ENCODE measurements at places on chromosomes 16 and 17. TPM values are rescaled to one million over a fixed set of nuclear protein-coding genes. Genes with fewer than 3 reads are reported as not detected.
A peak's percentile ranks its signal among the peaks of the same experiment; 100 is the strongest.

DNA sequence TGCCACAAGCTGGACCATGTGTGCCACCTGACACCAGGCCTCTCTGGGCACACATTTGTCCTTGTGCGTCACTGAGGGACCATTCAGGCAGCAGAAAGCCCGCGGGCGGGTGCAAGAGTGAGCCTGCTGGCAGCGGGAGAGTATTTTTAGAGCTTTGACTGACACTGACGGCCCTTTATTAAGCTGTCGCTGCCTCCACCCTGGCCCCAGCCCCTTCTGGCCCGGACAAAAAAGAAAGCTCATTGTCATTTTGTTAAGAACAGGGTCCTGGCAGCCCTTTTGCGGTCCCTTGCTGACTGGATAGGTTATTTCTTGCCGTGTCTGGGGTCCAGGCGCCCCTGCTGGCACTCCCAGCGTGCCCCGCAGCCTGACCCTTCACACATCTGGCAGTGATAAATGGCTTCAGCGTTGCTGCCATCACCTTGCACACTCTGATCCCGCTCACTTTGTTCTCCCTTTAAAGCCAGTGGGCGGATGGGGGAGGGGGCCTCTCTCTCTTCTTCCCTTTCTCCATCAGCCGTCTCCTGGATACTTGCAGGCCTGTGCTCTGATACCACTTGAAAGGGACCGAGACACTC lies 78.4 kb upstream of the NKD1 start:
- no peak for DNase-seq

GRCh38 chr16:2404099-2404498 lies 25.1 kb upstream of the CCNF start:
- DNase-seq = no peak

DNA sequence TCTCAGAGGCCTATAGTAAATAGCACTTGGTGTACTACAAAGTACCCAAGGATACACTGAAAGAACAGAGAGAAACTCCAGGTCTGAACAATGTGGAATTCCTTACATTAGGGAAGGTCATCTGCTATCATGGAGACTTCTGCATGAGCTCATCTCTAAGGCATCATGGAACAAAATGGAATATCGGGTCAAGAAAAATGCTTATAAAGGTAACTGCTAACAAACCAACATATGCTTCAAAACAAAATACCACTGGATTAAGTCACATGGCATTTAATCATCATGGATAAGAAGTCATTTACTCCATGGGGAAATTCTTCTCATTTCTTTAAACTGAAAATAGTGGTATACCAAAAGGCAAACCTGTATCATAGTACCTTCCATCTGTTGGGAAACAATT lies 34.2 kb downstream of the TXNDC11 start:
- no peak for DNase-seq

GRCh38 chr17:68456339-68457167 lies 743 bp downstream of the WIPI1 start:
- DNase-seq = peak; percentile 77

GRCh38 chr16:11265124-11265523 lies 4.0 kb downstream of the TNP2 start:
- no peak for DNase-seq

DNA sequence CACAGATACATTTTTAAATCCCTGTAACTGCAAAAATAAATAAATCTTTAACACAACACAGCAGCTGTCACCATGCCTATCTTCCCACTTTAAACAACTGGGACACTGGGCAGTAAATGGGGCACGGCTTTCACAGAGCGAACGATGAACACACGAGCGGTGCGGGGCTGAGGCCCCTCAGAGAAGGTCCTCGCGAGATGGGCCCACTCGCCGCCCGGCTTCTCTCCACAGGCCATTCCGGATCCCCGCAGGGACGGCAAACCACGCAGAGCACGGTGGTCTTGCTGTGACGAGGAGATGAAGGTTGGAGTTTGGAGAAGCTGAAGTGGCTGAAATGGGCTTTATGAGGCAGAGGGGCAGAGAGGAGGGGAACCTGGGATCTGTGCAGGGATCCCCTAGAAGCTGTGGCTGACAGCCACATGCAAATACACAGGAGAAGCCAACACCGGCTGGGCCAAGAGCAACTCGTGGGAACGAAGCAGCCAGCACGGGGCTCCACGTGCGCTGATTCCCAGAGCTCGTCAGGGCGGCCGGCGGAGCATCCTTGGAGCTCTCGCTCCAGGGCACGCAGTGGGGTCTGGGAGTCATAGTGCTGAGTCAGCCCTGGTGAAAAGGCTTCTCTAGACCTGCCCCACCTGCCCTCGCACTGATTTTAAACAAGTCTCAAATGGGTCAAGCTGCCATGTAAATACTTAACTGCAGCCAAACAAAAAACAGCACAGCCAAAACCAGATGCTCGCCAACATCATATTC lies 31.7 kb downstream of the CCDC57 start:
- DNase-seq = no peak

DNA sequence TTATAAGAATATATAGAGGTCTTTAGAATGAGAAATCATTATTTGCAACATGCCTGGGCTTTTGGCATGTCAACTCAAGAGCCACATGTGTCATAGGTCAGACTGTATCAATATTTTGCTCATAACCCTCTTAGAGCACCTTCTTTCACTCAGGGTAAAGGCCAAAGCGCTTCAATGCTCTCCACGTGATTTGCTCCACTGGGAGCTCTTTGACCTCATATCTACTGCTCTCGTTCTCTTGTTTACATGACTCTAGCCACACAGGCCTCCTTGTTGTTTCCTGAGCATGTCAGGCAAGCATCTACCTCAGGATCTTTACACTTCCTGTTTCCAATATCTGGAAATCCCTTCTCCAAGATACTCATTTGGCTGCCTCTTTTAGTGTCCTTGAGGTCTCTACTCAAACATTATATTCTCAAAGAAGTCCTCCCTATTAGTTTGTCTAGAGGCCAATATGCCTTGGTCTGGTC lies 148.4 kb downstream of the TOX3 start:
- DNase-seq = no peak

GRCh38 chr16:47392081-47392480 lies 68.8 kb downstream of the ITFG1 start:
- no peak for DNase-seq

- DNase-seq = no peak
These were observed 45.1 kb downstream of the ZFHX3 start for GRCh38 chr16:73002866-73003265.

DNA sequence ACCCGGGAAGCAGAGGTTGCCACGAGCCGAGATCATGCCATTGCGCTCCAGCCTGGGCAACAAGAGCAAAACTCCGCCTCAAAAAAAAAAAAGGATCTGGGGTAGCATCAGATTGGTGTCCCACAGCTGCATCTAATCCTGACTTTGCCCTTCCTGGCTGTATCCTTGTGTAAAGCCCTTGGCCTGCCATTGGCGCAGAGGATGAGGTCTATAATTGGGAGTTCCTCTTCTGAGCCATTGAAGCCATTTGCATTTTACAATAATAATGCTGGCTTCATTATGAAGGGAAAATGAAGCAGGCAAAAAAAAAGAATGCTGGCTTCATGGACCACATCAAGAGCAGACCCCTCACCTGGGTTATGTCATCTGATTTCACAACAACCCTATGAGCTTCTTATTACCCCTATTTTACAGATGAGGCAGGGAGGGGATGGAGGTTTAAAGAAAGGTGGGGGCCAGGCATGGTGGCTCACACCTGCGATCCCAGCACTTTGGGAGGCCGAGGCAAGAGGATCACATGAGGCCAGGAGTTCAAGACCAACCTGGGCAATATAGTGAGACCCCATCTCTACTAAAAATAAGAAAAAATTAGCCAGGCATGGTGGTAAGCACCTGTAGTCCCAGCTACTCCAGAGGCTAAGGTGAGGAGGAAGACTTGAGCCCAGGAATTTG lies 1.2 kb upstream of the LITAFD start:
- DNase-seq = no peak

DNA sequence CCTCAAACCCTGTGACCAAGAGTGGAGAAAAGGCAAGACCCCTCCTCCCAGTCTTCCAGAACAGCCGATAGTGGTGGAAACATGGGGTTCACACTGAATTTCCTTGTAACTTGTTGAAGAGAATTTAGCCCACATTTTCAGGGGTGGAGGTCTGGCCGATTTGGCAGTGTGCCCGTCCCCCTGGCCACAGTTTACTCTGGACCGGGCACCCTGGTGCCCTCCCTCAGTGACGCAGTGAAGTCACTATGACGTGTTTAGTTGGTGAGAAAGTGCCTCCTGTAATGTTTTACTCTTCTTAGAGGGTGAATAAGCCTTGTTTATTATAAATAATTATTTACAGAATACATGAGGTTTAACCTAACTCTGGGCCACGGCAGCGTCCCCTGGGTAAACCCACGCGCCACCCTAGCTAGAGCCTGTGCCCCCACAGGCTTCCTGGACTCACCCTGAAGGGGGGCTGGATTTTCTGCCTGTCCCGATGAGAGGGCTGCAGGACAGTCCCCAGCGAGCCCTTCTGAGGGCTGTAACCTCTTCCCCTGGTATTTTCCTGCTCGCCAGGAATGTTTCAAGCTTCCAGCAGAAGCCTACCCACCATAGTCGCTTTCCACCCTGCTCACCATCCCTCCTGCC lies 316.9 kb downstream of the SEC14L1 start:
- DNase-seq = no peak

DNA sequence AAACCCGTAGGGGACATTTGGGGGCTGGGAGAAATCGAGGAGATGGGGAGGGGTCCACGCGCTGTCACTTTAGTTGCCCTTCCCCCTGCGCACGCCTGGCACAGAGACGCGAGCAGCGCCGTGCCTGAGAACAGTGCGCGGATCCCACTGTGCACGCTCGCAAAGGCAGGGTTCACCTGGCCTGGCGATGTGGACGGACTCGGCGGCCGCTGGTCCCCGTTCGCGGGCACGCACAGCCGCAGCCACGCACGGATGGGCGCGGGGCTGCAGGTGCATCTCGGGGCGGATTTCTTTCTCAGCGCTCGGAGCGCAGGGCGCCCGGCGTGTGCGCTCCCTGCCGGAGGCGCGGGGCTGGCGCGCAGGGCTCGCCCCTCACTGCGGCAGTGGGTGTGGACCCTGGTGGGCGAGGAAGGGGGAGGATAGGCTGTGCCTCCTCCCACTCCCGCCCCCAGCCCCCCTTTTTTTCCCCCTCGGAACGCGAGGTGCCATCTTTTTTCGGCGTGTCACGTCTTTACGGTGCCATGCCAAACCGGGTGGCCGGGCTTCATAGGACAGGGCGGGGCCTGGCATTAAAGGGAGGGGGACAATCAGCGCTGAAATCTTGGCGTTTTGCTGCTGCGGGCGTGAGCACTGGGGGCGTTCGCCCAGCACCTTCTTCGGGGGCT lies 1.1 kb downstream of the MAPT start:
- DNase-seq = no peak

GRCh38 chr16:30984669-30985400 lies at the start of gene HSD3B7:
HSD3B7 (plus strand) TSS chr16:30985207; CDS start chr16:30985659, 452 bp downstream.
- DNase-seq = peak; percentile 44

DNA sequence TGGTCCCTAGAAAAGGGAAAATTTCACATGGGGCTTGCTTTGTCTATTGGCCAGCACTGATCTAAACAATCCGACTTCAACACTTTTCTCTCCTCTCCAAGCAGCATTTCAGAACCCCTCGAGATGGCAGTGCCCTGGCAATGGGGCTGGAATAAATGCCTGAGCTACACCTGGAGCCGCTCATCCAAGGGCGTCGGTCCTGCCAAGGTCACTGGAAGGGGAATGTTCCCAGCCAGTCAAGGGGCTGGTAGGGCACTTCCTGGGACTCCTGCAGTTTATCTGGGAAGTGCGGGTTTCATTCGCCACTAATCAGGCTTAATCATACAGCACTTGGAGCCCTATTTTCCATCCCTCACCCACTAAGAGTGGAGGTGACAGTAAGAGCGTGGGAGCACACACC lies 17.1 kb downstream of the MEAK7 start:
- no peak for DNase-seq

- no peak for DNase-seq
These were observed 247.5 kb upstream of the ELAC2 start for GRCh38 chr17:13265311-13265710.

DNA sequence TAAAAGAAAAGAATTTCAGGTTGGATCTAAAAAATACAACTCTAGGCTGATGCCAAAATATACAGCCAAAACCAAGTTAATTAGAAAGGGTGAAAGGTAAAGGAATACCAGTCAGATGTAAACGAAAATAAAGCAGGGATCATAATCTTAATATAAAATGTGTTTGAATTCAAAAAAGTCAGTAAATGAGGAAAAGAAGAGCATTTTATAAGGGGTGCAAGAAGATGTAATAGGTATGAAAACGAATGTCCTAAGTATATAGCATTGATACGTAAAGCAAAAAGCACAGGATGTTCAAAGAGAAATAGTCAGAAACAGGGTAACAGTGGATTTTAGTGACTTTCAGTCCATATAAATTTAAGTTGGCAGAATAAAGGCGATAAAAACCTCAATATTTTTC lies 2.5 kb downstream of the OR3A1 start:
- DNase-seq = no peak

GRCh38 chr17:26792486-26792885 lies 501.4 kb upstream of the WSB1 start:
- DNase-seq = no peak

DNA sequence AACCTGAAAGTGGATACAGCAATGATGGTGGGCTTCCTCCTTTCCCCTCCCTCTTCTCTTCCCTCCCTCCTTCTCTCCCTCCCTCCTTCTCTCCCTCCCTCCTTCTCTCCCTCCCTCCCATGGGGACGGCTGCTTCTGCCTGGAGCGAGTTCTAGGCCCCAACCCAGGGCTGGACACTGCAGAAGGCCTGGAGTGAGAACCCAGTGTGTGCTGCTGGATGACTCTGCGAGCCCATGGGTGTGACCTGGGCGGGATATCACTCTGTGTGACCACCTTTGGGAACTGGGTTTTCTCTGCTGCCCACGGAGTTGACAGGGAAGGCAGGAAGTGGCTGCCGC lies 242.6 kb upstream of the GSE1 start:
- DNase-seq = no peak

The WWP2 gene
- 13.1 TPM for polyA plus RNA-seq

The LPO gene
- not detected for polyA plus RNA-seq

The NR1D1 gene
- polyA plus RNA-seq = 1.0 TPM

The CCL17 gene
- not detected for polyA plus RNA-seq

The PLSCR3 gene
- polyA plus RNA-seq = 35.2 TPM

The EFCAB13 gene
- 1.6 TPM for polyA plus RNA-seq

The SLC16A6 gene
- 1.2 TPM for polyA plus RNA-seq

The NACA2 gene
- 0.56 TPM for polyA plus RNA-seq

The GHDC gene
- polyA plus RNA-seq = 5.1 TPM

The SKAP1 gene
- polyA plus RNA-seq = not detected

The ARL5C gene
- polyA plus RNA-seq = not detected

The ZNF423 gene
- polyA plus RNA-seq = 0.06 TPM

The ZNF19 gene
- 1.9 TPM for polyA plus RNA-seq

The CD7 gene
- polyA plus RNA-seq = 0.11 TPM

Measured in AG04450 (cell line).